Activated naive CD8-positive, alpha-beta T cell treated with anti-CD3 and anti-CD28 coated beads for 36 hours (primary cell): ENCODE measurements at places on chromosomes 5 and 9.
A peak's percentile ranks its signal among the peaks of the same experiment; 100 is the strongest.

DNA sequence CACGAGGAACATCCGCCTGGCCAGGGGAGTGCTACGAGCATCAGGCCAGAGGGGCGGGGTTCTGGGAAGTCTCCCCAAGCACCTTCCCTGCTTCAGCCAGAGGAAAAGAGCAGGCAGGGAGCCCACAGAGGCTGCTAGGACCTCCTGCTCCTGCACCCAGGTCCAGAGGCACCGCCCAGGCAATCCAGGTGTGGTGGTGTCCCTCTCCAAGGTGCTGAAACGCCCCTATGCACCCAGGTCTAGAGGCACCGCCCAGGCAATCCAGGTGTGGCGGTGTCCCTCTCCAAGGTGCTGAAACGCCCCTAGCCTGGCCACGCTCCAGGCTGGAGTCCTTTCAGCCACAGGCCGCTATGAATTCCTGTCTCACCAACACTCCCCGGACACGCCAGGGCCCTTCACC lies 10.7 kb upstream of the UBAC1 start:
- no peak overlapping the region for H3K4me3 ChIP-seq
- H3K27me3 ChIP-seq, result peaks cover 3% of the 10 kb centered on the region
- H3K36me3 ChIP-seq, result no peaks in the 10 kb centered on the region
- DNase-seq, result peak; percentile 54

DNA sequence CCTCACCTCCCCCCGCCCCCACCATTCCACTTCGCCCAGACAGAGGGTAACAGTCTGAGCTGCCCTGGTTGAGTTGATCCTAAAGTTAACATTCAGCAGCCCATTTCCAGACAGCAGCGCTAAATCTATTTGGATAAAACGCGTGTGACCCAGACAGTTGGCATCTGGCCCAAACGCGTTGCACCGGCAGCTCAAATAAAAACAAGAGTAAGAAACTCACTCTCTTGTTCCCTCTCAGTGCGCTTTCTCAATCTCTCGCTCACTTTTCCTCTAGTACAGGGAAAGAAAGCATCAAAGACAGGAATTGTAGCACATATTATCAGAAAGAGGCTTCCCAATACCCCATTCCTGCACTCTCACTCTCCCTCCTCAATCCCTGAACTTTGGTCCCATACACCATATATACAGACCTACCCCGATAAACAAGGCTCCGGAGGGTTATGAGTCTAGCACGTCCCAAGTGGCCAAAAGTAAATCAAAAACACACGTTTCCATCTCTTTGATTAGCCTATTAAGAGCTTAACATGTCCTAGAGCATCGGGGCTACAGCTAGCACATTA lies 1.3 kb downstream of the ADAMTS6 start:
- no peaks in the 10 kb centered on the region for H3K36me3 ChIP-seq
- peaks cover 16% of the 10 kb centered on the region for H3K4me1 ChIP-seq
- H3K4me3 ChIP-seq, result no peak overlapping the region
- no peaks in the 10 kb centered on the region for H3K27me3 ChIP-seq
- DNase-seq, result peak; percentile 23

DNA sequence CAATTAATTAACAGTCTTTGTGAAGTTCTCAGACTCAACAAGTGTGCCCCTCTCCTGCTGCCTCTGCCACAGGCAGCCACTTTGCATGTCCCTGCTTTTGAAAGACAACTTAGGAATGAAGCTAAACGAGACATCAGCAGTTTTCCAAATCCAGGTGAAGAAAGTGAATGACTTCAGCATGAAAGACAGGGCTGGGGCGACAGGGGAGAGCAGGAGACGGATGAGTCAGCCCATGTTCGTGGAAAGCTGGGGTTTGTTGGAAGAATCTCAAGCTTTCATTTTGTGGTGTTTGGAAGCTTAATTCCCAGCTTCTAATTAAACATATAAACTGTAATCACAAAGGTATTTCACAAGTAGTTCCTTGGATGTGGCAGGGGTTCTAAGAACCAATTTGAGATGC lies 207.8 kb upstream of the MAP3K1 start:
- H3K4me1 ChIP-seq, result peaks cover 13% of the 10 kb centered on the region
- no peak overlapping the region for H3K27ac ChIP-seq
- no peak overlapping the region for H3K4me3 ChIP-seq
- DNase-seq, result no peak
- peaks cover 15% of the 10 kb centered on the region for H3K36me3 ChIP-seq

DNA sequence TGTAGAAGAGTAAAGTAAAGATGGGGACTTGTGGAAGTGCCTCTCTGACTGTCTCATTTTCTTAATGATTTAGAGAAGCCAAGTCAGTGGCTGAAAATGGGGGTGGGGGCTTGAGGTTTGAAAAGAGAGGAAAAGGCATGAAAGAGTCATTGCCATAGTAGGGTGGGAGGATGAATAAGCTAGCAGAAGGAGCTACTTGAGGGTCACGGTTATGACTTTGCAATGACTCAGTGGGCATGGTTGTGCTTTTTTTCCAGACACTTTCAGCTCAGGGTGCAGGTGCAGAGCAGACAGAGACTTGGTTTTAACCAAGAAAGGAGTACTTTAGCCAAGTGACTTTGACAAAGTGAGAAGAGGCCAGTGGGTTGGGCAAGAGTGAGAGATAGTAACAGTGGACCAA lies 117.8 kb downstream of the PTTG1 start:
- peaks cover 2% of the 10 kb centered on the region for H3K4me1 ChIP-seq
- H3K36me3 ChIP-seq, result no peaks in the 10 kb centered on the region
- H3K27ac ChIP-seq, result no peak overlapping the region
- no peak overlapping the region for H3K4me3 ChIP-seq
- peak; percentile 35 for DNase-seq

- no peak for DNase-seq
- peaks cover 38% of the 10 kb centered on the region for H3K4me1 ChIP-seq
- H3K36me3 ChIP-seq, result peaks cover 1% of the 10 kb centered on the region
These were observed 2.4 kb upstream of the ZSWIM6 start for GRCh38 chr5:61329550-61330128.

- peaks cover 2% of the 10 kb centered on the region for H3K4me1 ChIP-seq
- no peak overlapping the region for H3K4me3 ChIP-seq
- peaks cover 7% of the 10 kb centered on the region for H3K27me3 ChIP-seq
- no peak for DNase-seq
- no peaks in the 10 kb centered on the region for H3K36me3 ChIP-seq
- H3K27ac ChIP-seq, result no peak overlapping the region
These were observed 168.6 kb downstream of the CARTPT start for GRCh38 chr5:71887680-71888079.

DNA sequence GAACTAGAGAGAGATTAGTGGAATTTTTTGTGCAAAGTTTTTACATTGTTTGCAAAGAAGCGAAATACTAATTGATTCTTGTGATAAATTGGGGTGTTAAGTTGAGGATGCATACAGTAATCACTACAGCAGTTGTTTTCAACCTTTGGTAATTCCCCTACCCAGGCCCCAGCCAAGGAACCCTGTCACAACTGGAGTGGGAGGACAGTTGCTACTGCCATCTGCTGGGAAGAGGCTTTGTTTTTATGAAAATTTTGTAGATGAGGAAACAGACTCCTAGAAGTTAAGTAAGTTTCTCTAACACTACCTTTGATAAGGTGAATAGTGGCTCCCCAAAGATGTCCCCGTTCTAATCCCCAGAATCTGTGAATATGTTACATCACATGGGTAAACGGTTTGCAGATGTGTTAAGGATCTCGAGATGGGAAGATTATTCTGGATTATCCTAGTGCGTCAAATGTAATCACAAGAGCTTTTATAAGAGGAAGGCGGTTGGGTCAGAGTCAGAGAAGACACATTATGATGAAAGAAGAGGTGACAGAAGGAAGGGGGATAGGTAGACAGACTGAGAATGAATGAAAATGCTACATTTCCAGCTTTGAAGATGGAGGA lies 34.0 kb upstream of the PPP1R2B start:
- H3K36me3 ChIP-seq, result no peaks in the 10 kb centered on the region
- DNase-seq, result peak; percentile 19
- H3K27me3 ChIP-seq, result no peaks in the 10 kb centered on the region
- no peak overlapping the region for H3K27ac ChIP-seq
- H3K4me3 ChIP-seq, result no peak overlapping the region
- no peaks in the 10 kb centered on the region for H3K4me1 ChIP-seq

DNA sequence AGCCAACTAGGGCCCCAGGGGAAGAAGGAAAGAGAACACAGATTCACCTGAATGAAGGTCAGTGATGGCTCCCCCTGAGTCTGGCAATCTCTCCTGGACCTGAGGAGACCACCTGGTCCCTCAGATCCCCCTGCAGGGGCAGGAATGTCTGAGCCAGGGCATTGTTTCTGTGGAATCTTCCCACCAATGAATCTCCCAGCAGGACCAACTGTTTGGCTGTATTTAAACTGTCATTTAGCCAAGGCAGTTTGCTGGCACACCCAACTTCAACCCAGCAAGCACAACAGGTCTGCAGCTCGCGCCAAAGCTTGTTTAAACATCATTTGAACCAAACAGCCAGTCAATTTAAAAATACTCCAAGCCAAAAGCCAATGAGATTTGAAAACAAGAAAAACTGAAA lies 92.6 kb downstream of the SH3TC2 start:
- H3K27me3 ChIP-seq, result peaks cover 13% of the 10 kb centered on the region
- no peak for DNase-seq
- no peak overlapping the region for H3K4me3 ChIP-seq
- H3K27ac ChIP-seq, result no peak overlapping the region
- H3K36me3 ChIP-seq, result no peaks in the 10 kb centered on the region

DNA sequence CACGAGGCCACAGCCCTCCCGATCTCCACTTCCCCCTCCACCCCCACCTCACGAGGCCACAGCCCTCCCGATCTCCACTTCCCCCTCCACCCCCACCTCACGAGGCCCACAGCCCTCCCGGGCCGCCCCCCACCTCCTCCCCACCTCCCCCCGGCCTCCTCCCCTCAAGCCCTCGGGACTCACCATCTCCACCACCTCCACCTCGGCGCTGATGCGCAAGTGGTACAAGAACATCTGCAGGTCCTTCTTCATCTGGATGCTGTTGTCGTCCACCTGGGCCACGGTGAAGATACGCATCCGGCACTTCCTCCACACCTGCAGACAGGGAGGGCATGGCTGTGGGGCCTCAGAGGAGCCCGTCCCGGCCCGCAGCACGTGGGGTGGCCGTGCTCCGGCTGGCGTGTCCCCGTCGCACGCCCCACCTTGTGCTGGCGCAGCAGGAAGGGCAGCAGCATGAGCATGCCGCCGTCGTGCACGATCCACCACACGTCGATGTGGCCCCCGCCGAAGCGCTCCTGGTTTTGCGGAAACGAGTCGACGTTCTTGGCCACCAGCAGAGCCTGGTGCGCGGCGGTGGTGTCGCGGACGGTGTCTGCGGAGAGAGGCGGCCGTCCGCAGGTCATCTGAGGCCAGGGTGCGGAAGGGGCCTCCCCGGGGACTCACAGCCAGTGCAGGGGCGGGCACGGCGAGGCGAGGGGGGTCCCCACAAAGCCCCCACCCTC lies 48.0 kb downstream of the SLC12A7 start:
- H3K36me3 ChIP-seq, result no peaks in the 10 kb centered on the region
- H3K4me3 ChIP-seq, result no peak overlapping the region
- no peaks in the 10 kb centered on the region for H3K4me1 ChIP-seq
- no peak for DNase-seq
- H3K27me3 ChIP-seq, result no peaks in the 10 kb centered on the region
- H3K27ac ChIP-seq, result no peak overlapping the region

- DNase-seq, result no peak
- H3K4me3 ChIP-seq, result no peak overlapping the region
- H3K27ac ChIP-seq, result no peak overlapping the region
- peaks cover 4% of the 10 kb centered on the region for H3K36me3 ChIP-seq
- H3K27me3 ChIP-seq, result no peaks in the 10 kb centered on the region
- peaks cover 33% of the 10 kb centered on the region for H3K4me1 ChIP-seq
These were observed 28.7 kb upstream of the ACOT12 start for GRCh38 chr5:81422671-81423070.

GRCh38 chr5:157744051-157745011 lies 819 bp downstream of the LSM11 start:
- H3K4me3 ChIP-seq, result peak overlapping the region; percentile 91
- H3K27ac ChIP-seq, result peak overlapping the region; percentile 81
- no peak for DNase-seq
- peaks cover 37% of the 10 kb centered on the region for H3K4me1 ChIP-seq

DNA sequence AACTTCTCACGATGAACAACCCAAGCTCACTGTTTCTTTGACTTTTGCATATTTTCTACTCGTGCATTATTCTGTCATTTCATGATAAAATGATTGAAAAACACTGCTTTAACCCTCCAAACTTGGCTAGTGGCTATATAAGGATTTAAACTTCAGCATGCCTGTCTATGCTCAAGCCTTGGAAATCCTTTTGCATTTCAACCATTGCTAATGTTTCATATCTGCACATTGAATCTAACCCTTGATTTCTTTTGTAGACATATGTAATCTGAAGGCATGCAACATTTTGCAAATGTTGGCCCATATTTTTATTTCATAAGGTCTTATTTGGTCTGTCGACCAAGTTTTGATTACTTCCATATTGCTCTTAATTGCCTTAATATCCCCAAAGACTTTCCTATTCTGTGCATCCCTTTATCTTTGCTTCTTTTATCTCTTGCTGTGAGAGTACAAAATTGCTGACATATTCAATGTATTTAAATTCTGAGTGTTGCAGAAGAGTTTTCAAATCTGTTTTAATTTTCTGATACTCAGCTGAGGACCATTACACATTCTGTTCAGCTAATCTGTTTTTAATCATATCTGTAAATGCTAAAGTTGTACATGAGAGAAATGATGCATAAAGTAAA lies 403.7 kb upstream of the ZNF608 start:
- no peak for DNase-seq
- H3K36me3 ChIP-seq, result no peaks in the 10 kb centered on the region
- no peaks in the 10 kb centered on the region for H3K27me3 ChIP-seq
- no peaks in the 10 kb centered on the region for H3K4me1 ChIP-seq
- no peak overlapping the region for H3K4me3 ChIP-seq
- no peak overlapping the region for H3K27ac ChIP-seq

DNA sequence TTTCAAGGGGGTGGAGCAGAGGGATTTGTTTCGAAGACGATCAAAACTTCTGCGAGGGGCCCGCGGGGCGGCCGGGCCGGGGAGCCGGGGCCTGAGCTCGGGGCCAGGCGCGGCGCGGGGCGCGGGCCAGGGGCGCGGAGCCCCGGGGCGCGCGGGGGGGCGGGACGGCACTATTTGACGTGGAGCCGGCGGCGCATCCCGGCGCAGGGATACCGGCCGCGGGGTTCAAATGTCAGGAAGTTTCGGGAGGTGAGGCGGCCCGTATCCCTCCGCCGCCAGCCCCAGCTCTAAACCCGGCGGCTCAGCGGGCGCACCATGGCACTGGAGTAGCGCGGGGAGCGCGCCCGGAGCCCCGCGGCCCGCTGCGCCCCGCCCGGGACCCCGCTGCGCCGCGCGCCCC lies at the start of gene LMX1B:
Gene LMX1B (plus strand): TSS at position 278 of the 400 bp plus-strand sequence. CDS start 522 bp downstream, outside the sequence.
- no peak for DNase-seq
- H3K27ac ChIP-seq, result no peak within 1 kb of the TSS
- H3K4me3 ChIP-seq, result peak within 1 kb of the TSS; percentile 61
- peaks cover 24% of the 10 kb centered on the region for H3K4me1 ChIP-seq
- H3K27me3 ChIP-seq, result peaks cover 88% of the 10 kb centered on the region

- no peak overlapping the region for H3K27ac ChIP-seq
- H3K4me1 ChIP-seq, result peaks cover 21% of the 10 kb centered on the region
- H3K4me3 ChIP-seq, result peak overlapping the region; percentile 10
- H3K27me3 ChIP-seq, result peaks cover 63% of the 10 kb centered on the region
- no peaks in the 10 kb centered on the region for H3K36me3 ChIP-seq
These were observed 1.3 kb downstream of the SLC9A3 start for GRCh38 chr5:522899-523440.

- H3K27me3 ChIP-seq, result no peaks in the 10 kb centered on the region
- H3K4me3 ChIP-seq, result no peak overlapping the region
- no peak for DNase-seq
- H3K4me1 ChIP-seq, result no peaks in the 10 kb centered on the region
- no peak overlapping the region for H3K27ac ChIP-seq
- no peaks in the 10 kb centered on the region for H3K36me3 ChIP-seq
These were observed 435.7 kb downstream of the NFIB start for GRCh38 chr9:13878241-13878711.
